Activated T-helper 2 cell treated with anti-CD3 and anti-CD28 coated beads, Interferon-gamma antibody, Interleukin-2, Interleukin-4, amounts not matched to agents 10 μg/mL and 5 μg/mL and 100 μg/mL, durations not matched to agents 14 hours and 24 hours and 36 hours (primary cell): ENCODE measurements at places on chromosomes 3 and 15. TPM values are rescaled to one million over a fixed set of nuclear protein-coding genes. Genes with fewer than 3 reads are reported as not detected.

DNA sequence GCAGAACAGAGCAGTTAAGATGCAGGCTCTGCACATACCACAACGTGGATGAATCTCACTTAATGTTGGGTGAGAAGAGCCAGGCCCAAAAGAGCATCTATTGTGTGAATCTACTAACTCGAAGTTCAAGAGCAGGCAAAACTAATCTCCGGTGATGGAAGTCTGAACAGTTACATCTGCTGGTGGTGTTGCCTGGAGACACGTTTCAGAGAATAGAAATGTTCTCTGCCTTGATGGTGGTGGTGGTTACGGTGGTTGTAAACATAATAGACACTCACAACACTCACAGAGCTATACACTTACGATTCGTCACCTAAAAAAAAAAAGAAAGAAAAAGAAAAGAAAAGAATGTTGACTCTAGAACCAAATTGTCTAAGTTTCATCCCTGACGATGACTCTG, 86.8 kb downstream of the LIPC start:
- DNase-seq, result no peak
- H3K27me3 ChIP-seq, result no peaks in the 10 kb centered on the region
- peak overlapping the region; percentile 84 for H3K27ac ChIP-seq
- peaks cover 52% of the 10 kb centered on the region for H3K4me1 ChIP-seq
- no peak overlapping the region for H3K4me3 ChIP-seq

DNA sequence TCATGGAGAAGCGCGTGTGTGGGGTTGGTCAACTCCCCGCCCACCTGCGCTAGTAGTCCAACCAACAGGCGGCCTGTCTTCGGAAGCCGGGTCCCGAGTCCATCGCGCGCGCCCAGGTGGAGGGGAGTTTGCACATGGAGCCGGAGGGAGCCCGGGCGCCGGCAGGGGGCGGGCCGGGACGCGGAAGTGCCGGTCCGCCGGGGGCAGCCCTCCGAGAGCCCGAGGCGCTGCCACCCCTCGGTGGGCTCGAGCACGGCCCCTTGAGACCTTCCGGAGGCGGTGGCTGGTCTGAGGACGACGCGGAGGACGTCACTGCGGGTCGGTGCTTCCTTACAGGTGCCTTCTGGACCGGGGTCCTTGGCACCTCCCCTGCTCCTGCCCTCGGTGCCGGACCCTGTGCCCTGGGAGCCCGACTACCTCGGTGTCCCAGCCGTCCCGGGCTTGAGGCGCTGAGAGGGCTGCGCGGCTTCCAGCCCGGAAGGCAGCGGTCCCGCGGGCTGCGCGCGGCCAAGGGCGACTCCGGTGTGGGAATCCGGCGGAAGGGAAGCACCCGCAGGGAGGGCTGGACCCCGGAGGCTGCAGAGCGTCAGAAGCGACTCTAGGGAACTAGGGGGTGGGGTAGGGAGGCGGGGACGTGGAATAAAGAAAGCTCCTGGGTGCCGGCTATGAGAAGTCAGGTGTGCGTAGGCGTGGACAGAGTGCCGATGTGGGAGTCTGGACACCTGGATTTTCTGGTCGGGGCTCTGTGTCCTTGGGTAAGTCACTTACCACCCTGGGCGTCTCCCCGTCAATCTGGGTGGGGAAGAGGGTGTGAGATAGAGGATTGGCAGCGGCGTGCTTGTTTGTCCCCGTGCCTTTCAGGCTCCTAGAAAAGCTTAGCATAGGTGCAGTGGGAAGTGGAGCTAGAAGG, 212.3 kb downstream of the FGF12 start:
- peaks cover 34% of the 10 kb centered on the region for H3K27me3 ChIP-seq
- H3K4me3 ChIP-seq, result peak overlapping the region; percentile 17
- no peaks in the 10 kb centered on the region for H3K4me1 ChIP-seq

- H3K27ac ChIP-seq, result no peak overlapping the region
- DNase-seq, result peak; percentile 53
- no peaks in the 10 kb centered on the region for H3K36me3 ChIP-seq
- peaks cover 2% of the 10 kb centered on the region for H3K4me1 ChIP-seq
- H3K4me3 ChIP-seq, result no peak overlapping the region
- no peaks in the 10 kb centered on the region for H3K27me3 ChIP-seq
Measured at GRCh38 chr3:101635954-101636798, 40.8 kb downstream of the ZBTB11 start.

GRCh38 chr3:112043621-112044201, 9.2 kb downstream of the TMPRSS7 start:
- H3K36me3 ChIP-seq, result no peaks in the 10 kb centered on the region
- H3K4me1 ChIP-seq, result peaks cover 5% of the 10 kb centered on the region
- H3K27me3 ChIP-seq, result peaks cover 2% of the 10 kb centered on the region
- H3K27ac ChIP-seq, result no peak overlapping the region
- peak; percentile 37 for DNase-seq

DNA sequence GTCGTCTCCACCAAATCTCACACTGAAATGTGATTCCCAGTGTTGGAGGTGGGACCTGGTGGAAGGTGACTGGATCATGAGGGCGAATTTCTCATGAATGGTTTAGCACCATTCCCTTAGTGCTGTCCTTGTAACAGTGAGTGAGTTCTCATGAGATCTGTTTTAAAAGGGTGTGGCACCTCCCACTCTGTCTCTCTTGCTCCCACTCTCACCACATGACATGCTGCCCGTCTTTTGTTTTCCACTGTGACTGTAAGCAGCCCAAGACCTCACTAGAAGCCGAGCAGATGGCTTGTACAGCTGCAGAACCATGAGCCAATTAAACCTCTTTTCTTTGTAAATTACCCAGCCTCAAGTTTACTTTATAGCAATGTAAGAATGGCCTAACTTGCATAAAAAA, 21.2 kb downstream of the RAD18 start:
- no peak overlapping the region for H3K4me3 ChIP-seq
- no peak overlapping the region for H3K27ac ChIP-seq
- H3K36me3 ChIP-seq, result peaks cover 65% of the 10 kb centered on the region
- peaks cover under 1% of the 10 kb centered on the region for H3K4me1 ChIP-seq

- peaks cover 12% of the 10 kb centered on the region for H3K4me1 ChIP-seq
- H3K27ac ChIP-seq, result no peak overlapping the region
- no peaks in the 10 kb centered on the region for H3K36me3 ChIP-seq
- H3K4me3 ChIP-seq, result no peak overlapping the region
Measured at GRCh38 chr3:187943677-187944389, 198.6 kb upstream of the BCL6 start.

DNA sequence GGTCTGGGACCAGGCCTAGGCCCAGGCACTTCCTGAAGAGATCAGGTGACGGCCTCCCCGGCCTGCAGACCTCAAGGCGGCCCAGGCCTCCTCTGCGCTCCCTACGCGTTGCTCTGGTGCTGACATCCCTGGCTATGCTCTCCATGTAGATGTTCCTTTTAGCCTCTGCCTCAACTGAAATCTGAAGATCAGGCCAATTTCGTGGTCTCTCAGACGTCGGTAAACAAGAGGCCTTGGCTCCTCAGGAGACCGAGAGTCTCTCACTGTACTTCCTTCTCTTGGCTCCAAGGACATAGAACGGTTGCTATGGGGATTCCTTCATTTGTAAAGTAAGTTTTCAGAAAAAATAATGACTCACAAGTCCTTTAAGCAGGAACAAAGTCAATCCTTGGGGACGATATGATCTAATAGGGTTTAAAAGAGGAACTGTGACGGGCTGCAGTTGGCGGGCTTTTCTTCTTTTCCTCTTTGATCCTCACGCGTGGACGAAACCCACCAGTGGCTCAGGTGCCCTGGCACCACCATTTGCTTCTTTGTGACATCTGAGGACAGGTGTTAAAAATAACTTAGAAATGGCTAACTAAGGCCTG, 55.6 kb upstream of the CGNL1 start:
- H3K27ac ChIP-seq, result no peak overlapping the region
- peaks cover 4% of the 10 kb centered on the region for H3K4me1 ChIP-seq
- DNase-seq, result no peak
- H3K36me3 ChIP-seq, result no peaks in the 10 kb centered on the region

- no peaks in the 10 kb centered on the region for H3K27me3 ChIP-seq
- H3K27ac ChIP-seq, result no peak overlapping the region
- H3K4me1 ChIP-seq, result no peaks in the 10 kb centered on the region
- DNase-seq, result no peak
- no peak overlapping the region for H3K4me3 ChIP-seq
Measured at GRCh38 chr3:133828576-133829309, 23.1 kb downstream of the SRPRB start.

DNA sequence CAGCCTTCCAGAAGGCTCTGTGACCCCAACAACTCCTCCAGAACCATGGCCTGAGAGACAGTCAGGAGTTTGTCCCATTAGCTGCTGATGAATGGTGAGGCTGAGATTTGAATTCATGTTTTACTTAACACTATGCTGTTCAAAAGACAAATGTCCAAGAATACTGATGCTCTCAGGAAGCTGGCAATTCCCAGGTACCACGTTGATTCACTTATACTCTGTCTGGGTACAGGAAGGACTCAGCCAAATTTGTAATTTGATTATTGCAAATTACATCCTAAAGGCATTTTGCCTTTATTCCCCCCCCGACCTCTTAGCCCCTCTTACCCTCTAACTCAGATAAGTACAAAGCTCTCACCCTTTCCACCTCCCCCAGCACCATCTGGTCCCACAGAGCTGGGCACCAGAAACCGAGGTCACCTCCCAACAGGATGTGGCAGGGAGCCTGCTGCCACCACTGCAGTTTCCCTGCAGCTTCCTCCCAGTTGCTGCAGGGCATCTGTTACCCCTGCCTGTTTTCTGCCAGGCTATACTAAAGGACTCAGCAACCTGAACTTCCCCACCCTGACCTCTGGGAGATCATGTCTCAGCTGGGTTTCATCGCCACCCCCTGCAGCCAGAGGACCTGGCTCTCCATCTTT, 33.6 kb downstream of the EAF1 start:
- H3K36me3 ChIP-seq, result no peaks in the 10 kb centered on the region
- no peaks in the 10 kb centered on the region for H3K27me3 ChIP-seq
- H3K4me3 ChIP-seq, result no peak overlapping the region
- peaks cover 19% of the 10 kb centered on the region for H3K4me1 ChIP-seq
- no peak overlapping the region for H3K27ac ChIP-seq
- DNase-seq, result no peak

DNA sequence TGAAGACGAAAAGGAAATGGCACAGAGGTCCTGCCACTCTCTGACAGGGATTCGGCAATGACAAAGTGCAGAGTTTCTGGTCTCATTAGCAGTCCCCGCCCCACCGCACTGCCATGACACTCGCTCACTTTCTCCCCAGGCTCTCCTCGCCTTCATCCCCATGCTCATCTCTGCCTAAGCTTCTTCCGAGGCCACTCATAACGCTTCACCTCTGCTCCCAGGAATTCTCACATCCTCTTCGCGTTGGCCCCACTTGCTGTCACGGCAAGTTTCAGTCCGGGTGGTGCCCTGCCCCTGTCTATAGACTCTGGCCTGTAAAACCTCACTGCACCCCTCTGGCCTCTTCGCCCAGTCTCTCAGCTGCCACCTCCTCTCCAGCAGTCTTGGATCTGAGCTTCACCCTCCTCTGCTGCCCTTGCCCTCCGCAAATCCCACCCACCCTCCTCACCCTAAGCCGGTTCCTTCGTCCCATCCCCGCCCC, 654 bp downstream of the RUBCN start:
- peaks cover 25% of the 10 kb centered on the region for H3K4me1 ChIP-seq
- no peaks in the 10 kb centered on the region for H3K27me3 ChIP-seq
- H3K27ac ChIP-seq, result peak overlapping the region; percentile 91

GRCh38 chr3:123123716-123124616, 57.1 kb downstream of the PDIA5 start:
- no peak overlapping the region for H3K4me3 ChIP-seq
- no peaks in the 10 kb centered on the region for H3K27me3 ChIP-seq
- no peak overlapping the region for H3K27ac ChIP-seq
- peaks cover 27% of the 10 kb centered on the region for H3K36me3 ChIP-seq

DNA sequence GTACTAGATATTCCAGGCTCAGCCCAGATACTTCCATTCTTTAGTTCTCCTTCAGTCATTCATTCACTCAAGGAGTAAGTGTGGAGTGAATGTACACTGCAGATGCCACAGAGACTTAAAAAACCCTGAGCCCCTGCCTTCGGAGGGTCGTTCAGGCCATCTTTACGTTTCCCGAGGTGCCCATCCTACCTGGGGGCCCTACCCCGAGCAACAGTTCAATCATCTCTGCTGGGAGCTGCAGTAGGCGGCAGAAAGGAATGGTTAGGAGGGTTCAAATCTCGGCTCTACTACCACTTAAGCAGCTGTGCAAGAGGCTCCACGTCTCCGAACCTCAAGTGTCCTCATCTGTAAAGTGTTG, 613 bp downstream of the SEC13 start:
- H3K27ac ChIP-seq, result peak overlapping the region; percentile 89
- H3K36me3 ChIP-seq, result peaks cover 32% of the 10 kb centered on the region
- DNase-seq, result no peak
- H3K27me3 ChIP-seq, result peaks cover 8% of the 10 kb centered on the region
- H3K4me3 ChIP-seq, result peak overlapping the region; percentile 93
- peaks cover 14% of the 10 kb centered on the region for H3K4me1 ChIP-seq

DNA sequence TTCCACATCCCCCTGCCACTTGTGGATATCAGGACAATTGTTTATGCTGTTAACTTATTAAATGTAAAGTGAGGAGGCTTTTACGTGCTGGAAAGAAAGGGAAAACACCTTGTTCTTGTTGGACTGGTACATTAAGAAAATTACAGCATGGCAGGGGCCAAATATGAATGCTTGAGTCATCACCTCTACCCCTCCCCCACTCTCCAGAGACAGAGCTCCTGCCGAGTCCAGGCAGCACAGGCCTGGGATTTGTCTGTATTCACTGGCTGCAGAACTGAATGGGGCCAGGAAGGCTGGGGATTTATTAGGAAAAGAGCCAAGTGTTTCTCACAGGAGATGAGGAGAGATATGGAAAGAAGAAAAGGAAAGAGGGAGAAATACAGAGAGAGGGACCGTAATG, 308.9 kb downstream of the EPHB1 start:
- H3K36me3 ChIP-seq, result no peaks in the 10 kb centered on the region
- H3K27me3 ChIP-seq, result no peaks in the 10 kb centered on the region
- no peak overlapping the region for H3K4me3 ChIP-seq
- DNase-seq, result no peak

GRCh38 chr3:182596676-182597410, 196.5 kb upstream of the ATP11B start:
- DNase-seq, result no peak
- no peak overlapping the region for H3K27ac ChIP-seq
- H3K4me1 ChIP-seq, result no peaks in the 10 kb centered on the region
- no peak overlapping the region for H3K4me3 ChIP-seq
- no peaks in the 10 kb centered on the region for H3K27me3 ChIP-seq

GRCh38 chr3:94776401-94776915, 713.6 kb downstream of the NSUN3 start:
- no peak for DNase-seq
- H3K4me3 ChIP-seq, result no peak overlapping the region
- no peaks in the 10 kb centered on the region for H3K27me3 ChIP-seq
- H3K36me3 ChIP-seq, result no peaks in the 10 kb centered on the region

GRCh38 chr3:68963891-68964290, 31.5 kb upstream of the TAFA4 start:
- no peak overlapping the region for H3K4me3 ChIP-seq
- H3K27ac ChIP-seq, result no peak overlapping the region
- no peaks in the 10 kb centered on the region for H3K4me1 ChIP-seq
- peaks cover 27% of the 10 kb centered on the region for H3K27me3 ChIP-seq
- DNase-seq, result no peak

Gene CCDC54
- total RNA-seq, result not detected in 2 replicates

Gene HIGD1A
- 85.9 and 88.5 TPM in 2 replicates for total RNA-seq

Gene OXSM
- total RNA-seq, result 15.7 and 15.8 TPM in 2 replicates

Gene SLC9C1
- total RNA-seq, result 0.37 TPM in 1 of 2 replicates, not detected in the other
